ENCODE measurements at places on chromosomes 4 and X.

GRCh38 chr4:63049726-63050125 lies 1359.5 kb downstream of the TECRL start:
- no peak for DNase-seq

GRCh38 chr4:119504616-119505015 lies 124.0 kb downstream of the PDE5A start:
- DNase-seq = no peak

GRCh38 chrX:115362334-115363095 lies 73.0 kb downstream of the LUZP4 start:
- DNase-seq = no peak

DNA sequence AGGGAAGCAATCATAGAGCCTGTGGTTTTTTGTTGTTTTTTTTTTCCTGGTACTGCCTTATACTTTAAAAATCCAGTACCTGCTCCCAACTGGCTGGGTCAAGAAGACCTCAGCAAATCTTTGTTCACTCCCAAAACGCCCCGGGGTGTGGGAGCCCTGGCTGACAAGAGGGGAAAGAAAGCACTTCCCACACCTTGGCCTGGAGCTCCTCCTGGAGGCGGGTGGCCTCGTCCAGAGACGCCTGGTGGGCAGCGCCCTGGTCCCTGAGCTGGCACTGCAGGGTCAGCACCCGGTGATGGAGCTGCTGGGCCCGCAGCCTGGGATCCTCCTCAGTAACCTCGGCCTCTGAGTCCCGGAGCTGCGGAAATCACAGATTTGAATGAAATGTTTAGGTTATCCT lies 38.2 kb downstream of the C4orf50 start:
- no peak for DNase-seq

DNA sequence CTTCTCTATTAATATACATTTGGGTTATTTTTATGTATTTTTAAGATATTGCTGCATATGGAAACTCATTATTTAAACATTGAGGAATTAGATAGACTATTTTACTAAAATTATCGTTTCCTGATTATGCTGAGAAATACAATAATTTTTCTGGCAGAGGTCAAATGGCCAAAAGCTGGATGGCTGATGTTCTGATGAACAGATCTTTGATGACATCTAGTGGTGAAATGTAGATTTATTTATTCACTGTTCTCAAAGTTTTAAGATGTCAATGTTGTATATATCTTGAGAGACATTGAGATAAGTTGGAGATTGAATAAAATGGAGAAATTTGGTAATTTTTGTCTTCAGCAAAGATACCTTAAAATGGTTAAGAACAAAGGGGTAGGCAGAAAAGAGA lies 96.2 kb downstream of the UGT8 start:
- no peak for DNase-seq

- DNase-seq = no peak
Observed at GRCh38 chr4:42262701-42263490, 110.4 kb upstream of the BEND4 start.

DNA sequence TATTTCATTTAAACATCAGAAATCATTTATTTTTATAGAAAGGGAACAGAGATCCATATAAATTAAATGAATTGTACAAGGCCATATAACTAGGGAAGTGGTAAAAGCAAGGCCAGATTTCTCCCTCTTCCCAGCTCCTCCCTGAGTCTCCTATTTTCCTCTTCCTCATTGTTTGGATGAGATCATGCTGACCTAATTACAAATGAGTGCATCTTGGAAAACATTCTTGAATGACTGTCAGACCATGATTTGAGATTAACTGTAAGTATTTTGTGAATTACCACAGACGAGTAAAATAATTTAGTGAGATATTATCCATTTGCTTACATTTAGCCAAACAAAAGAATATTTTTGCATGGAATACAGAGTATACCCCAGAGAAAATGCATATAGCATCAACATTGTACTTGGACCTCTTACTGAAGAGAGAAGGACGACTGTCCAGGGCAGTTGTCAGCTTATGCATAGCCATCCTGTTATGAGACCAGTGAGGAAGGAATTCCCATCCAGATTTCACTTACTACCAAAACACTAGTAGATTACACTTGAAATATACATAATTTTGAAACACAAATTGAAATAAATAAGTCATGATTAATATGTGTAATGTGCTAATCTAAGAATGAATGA lies 47.3 kb downstream of the SLAIN2 start:
- DNase-seq = no peak
